Stimulated activated CD8-positive, alpha-beta memory T cell treated with anti-CD3 and anti-CD28 coated beads, Interleukin-4, amount 100 ng/mL, for 1 hour (primary cell): ENCODE measurements at places on chromosomes 1 and 21.

- DNase-seq, result no peak
Measured at GRCh38 chr1:155717041-155717440, 28.1 kb downstream of the DAP3 start.

- no peak for DNase-seq
Measured at GRCh38 chr1:225454733-225455132, 26.9 kb upstream of the LBR start.

DNA sequence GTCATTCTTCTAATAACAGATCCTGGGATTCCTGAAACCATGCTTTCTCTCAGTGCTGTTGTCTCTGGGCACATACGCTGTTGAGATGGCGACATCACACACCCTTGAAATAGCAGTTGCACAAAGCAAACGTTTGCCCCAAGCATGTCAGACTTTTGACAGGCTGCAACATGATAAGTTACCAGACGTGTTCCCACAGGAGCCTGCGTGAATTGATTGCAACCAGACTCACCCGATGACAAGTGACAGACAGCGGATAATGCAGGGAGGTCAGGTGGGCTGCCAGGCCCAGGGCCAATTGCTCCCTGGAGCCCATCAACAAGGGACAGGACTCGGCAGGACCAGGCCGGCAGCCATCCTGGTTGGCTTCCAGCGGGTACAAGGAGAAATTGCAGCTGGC is 310.9 kb downstream of the SIPA1L2 start:
- no peak for DNase-seq

DNA sequence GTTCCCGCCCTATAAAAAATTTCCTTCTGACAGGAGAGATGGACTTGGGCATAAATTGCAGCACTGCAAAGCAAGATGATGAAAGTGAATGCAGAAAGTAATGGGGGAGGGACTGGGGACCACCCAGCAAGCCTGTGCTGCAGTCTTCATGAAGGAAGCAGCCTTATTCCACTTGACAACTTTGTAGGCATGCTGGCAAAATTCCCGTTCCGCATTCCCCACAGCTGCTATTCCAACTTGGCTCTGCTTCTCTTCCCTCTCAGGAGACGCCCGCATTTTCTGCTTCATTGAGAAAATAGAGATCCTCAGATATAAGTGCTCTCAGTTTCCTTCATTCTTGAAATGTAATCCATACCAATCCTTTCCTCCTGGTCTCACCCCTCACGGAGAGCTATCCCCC is 2.4 kb downstream of the HMGB4 start:
- DNase-seq, result no peak

GRCh38 chr1:29956349-29957030 is 720.2 kb downstream of the PTPRU start:
- no peak for DNase-seq

GRCh38 chr1:234721476-234722269 is 111.7 kb upstream of the IRF2BP2 start:
- no peak for DNase-seq

DNA sequence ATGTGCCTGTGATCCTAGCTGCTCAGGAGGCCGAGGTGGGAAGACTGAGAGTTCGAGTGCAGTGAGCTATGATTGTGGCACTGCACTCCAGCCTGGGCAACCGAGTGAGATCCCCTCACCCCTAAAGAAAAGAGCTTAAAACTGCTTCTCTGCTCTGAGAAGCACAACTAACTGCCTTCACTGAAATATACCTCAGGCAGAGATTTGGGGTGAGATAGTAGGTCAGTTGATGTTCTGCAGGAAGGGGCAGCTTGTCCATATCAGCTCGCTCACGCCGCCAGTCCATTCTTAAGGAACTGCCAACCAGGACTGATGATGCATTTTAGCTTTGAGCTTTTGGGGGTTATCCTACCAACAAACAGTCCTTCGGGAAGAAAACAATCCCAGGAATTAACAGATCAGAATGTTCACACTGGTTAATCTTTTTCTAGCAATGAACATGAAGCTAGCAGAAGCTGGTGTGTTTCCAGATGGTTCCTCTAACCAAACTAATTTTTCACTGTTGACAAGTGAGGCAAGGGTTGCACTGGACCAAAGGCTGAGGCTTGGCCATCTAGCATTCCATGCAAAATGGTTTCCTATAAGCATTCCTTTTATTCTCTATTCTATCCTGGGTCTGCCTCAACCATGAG is 31.6 kb downstream of the LHX4 start:
- DNase-seq, result no peak

GRCh38 chr1:116986421-116987255 is 14.9 kb upstream of the CD101 start:
- DNase-seq, result no peak

DNA sequence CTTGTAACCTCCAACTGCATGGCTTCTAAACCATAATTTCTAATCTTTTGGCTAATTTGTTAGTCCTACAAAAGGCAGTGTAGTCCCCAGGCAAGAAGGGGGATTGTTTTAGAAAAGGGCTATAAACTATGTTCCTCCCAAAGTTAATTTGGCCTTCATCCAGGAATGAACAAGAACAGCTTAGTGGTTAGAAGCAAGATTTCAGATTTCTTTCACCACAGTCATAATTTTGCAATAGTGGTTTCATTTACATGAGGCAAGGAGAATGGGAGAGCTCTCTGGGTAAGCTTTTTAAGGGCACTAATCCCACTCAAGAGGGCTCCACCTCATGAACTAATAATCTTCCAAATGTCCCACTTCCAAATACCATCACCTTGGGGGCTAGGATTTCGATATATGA is 1353.9 kb downstream of the NCAM2 start:
- DNase-seq, result no peak

DNA sequence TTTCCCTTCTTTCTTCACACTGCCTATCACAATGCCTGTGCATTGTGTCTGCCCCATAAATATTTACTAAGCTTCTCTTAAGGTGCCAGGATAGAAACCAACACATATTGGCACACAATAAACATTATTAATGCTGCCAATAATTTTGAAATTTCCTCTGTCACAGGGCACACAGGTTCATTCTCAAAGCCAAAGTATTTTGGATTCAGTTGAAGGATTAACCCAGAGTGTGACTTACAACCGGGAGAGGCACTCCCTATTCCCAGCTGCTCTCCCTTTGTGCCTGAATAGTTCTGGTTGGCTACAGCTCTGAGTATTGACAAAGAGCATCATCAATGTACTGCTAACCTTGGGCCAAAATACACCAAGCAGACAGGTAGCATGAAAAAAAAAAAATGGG is 46.6 kb upstream of the ATP1A1 start:
- no peak for DNase-seq

- no peak for DNase-seq
Measured at GRCh38 chr1:229098903-229099578, 171.9 kb upstream of the RAB4A start.

- DNase-seq, result no peak
Measured at GRCh38 chr1:60036856-60037460, 36.6 kb downstream of the C1orf87 start.

- DNase-seq, result no peak
Measured at GRCh38 chr1:233412812-233413211, 85.3 kb downstream of the MAP3K21 start.

GRCh38 chr1:155218854-155219591 is 10.5 kb downstream of the MTX1 start:
- no peak for DNase-seq

- DNase-seq, result no peak
Measured at GRCh38 chr1:3814771-3815561, 18.7 kb upstream of the LRRC47 start.

DNA sequence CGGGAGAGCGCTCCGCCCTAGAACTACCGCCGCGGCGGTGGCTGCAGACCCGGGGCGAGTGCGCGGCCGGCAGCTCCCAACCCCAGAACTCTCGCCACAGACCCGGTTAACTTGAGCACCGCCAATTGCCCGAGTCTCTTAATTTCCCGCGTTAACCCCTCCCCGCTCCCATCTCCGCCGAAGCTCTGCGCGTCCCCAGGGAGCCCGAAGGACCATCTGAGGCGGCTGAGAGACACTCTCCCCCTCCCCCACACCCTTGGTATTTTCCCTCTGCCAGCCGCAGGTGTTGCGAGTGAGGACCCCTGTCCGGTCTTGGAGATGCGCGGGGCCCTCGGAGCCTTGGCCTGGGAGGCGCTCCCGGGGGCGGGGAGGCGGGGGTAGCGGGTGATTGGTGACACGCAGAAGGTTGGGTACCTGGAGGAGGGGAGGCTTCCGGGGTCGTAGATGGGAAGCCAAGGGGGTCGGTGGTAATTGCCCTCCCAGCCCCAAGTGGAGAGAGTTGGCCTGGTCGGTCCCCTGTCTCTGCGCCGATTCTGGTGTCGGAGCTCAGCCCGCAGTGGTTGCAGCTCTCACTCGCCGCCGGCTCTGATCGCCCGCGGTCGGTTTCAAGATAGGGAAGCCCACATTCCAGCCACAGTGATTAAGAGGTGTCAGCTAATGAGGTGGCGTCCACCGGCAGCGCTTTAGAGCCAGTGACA is 858 bp upstream of the SUSD4 start:
- no peak for DNase-seq

GRCh38 chr21:37873655-37874054 is 42.6 kb downstream of the KCNJ6 start:
- DNase-seq, result no peak

- no peak for DNase-seq
Measured at GRCh38 chr1:212228076-212228475, 57.1 kb upstream of the PPP2R5A start.

DNA sequence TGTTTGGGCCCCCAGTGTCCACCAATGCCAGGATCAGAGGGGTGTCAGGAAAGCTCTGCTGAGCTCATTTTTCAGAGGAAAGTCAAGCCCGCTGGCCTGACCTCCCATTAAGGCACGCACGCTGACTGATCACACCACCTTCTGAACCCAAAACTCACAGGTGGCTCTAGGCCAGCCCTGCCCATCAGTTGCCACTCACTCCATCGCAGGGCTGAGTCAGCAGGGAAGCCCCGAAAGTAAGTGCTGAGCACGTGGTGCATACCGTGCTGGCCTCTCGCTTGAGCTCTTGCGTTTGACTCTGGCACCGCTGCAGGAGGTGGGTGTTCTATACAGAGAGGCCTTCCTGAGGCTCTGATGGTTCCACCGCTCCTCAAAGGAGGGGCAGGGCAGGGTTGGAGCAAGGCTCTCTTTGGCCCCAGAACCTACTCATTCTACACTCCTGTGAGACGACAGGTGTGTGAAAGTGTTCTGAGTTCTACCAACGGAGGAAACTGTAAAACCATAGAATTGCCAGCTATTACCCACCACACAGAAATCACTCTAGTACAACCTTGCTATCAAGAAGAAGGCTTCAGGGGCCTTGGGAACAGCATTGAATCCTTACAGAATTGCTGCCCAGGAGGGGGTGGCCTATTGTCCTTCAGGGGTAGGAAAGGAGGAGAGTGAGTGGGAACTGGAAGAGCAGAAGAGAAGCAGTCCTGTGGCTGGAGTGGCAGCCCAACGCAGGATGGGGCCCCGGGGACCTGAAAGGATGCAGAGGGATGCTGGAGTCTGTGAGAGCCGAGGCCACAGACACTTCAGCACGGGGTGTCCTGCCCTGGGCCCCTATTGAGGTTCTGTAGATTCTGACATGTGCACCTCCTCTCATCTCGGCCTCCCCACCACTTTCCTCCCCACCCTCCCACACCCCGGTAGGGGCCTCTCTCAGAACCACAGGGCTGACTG is 214.7 kb upstream of the EDN2 start:
- no peak for DNase-seq

- no peak for DNase-seq
Measured at GRCh38 chr1:167800251-167800650, 78.5 kb downstream of the MPZL1 start.

DNA sequence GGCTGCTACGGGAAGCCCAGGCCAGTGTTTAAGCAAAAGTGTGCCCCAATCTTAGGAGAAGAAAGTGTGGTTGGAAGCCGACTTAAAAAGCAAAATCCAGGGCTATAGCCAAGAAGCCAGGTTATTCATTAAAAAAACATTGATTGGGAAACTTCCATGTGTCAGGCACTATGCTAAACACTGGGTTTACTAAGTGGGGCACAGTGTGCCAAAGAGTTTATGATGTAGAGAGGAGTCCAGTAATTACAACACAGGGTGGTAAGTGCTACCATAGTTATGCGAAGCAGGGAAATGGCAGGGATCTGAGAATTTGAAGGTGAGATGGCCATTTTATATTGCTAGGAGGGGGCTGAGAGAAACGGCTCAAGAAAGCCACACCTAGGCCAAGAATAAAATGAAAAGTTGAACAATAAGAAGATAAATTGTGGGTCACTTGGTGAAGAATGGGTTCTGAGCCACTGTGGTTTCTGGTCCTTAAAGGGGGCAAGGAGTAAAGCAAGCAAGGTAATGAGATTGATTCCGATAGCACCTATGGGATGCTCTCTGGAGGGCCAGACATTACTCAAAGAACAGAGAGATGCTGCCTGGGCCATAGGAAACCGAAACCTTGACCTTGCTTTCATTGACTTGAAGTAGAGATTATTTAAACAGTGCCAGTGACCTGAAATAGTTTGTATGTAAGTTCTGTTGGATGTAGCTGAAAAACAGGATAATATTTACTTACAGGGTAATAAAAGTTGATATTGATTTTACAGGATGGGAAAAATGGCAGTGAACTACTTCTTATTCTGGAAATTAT is 177.8 kb downstream of the GIPC2 start:
- no peak for DNase-seq

- DNase-seq, result no peak
Measured at GRCh38 chr1:177847843-177848242, 122.0 kb downstream of the SEC16B start.

DNA sequence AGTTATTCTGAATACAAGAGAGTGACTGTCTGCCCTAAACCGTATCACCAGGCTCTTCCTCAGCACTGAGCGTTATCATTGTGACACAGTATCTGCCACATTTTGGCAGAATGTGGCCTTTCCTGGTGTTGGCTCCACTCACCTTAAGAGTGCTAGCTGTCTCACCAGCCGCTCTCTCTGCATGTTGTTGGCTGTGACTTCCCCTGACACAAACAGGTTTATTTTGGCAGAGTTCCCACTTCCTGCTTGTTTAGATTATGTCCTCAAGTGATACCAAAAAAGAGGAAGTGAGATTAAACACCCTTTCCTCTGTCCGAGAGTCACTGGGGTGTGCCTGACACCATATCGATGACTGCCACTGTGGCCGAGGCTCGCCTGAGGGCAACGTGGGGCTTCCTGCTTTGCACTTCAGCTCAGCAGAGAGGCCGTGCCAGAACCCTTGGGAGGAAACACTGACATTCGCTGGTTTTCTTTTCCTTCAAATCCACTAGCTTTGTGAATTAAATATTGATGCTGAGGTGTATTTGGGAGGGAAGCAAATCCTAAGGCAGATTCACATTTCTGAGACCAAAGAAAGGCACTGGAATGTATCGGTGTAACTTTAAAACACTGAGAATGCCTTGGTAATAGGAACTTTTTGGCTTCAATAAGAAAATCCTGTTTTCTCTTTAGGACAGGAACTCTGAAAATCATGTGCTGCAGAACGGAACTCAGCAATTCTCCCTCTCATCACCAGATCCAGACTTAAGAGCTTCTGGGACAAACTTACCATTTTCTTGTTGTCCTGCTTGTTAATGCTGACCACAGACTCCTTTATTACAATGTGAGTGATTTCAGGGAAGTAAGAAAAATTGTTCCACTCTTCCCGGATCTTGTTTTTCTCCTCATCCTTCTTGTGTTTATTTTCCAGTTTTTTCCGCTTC is 102.1 kb downstream of the JAK1 start:
- DNase-seq, result peak; percentile 22

GRCh38 chr21:31457675-31458074 is 113.6 kb upstream of the TIAM1 start:
- DNase-seq, result no peak

GRCh38 chr21:35512346-35512745 is 463.2 kb upstream of the RUNX1 start:
- DNase-seq, result no peak
